NCI-H1105 (cell line): ENCODE measurements at places on chromosomes 3 and 15.

GRCh38 chr3:98587654-98588053 lies 5.8 kb downstream of the CPOX start:
- no peak for DNase-seq

DNA sequence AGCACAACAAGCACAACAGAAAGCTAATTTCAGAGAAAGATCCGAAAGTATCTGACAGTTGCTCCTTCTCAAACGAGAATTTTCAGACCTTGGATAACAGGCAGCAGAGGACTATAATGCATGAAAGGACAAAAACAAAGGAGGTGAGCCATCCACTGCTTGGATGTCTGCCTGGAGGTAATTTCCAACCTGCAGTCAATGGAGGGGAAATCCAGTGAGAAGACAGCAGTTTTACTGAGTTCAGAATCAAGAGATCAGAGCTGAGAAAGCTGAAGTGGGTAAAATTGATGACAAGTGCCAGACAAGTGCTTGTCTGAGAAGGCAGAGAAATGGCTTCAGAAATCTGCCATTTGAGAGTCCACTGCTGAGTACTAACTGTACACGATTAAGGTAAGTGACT lies 22.1 kb downstream of the UBE3A start:
- peak; percentile 26 for DNase-seq

DNA sequence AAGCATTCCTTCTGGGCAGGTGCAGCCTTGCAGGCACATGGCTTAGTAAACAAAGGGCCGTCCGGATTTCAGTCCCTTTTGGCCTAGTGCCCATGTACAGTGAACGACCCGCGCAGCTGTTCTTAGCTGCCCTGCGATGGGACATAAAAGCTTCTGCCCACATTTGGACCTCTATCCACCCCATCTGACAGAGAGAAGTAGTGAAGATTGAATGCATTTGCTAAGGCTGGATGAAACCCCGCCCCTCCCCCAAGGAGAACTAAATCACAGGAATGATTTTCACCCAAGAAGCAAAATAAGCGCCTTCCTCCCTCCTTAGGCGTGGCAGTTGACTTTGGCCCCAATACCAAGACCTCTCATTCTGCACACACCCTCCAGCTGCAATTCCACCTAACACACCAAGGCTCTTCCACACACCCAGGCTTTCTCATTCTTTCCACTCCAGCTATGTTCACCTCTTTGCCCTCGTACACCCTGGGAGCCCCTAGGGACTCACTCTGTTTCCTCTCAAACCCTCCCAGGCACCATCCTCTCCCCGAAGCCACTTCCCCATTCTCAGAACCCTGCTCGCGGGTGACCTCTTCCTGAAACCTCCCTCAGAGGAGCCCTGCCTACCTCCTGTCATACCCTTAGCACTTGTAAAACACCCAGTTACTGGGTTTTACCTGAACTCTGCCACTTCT lies 14.1 kb upstream of the HRH1 start:
- DNase-seq, result peak; percentile 56

DNA sequence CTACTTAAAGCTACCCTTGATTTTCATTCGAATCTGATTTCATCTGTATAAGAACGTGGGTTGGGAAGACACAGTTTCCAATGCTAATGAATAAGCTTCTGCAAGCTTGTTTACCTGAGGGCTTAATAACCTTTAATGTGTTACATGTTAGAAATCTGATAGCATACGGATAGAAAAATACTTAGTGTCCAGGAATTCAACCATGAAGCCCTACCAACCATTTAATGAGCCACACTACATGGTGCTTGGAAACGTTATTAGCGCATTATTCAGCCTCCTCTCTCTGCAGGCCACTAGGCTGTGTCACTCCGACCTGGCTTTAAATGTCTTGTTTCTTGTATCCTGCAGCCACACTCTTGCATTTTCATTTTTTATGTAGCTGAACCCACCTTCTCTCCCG lies 1.6 kb downstream of the FAM81A start:
- no peak for DNase-seq

- no peak for DNase-seq
Observed at GRCh38 chr15:72379856-72380430, 4.1 kb upstream of the HEXA start.

GRCh38 chr3:104768886-104769285 lies 597.8 kb upstream of the ALCAM start:
- no peak for DNase-seq

GRCh38 chr3:128489927-128490649 lies 2.9 kb downstream of the GATA2 start:
- DNase-seq, result peak; percentile 78

DNA sequence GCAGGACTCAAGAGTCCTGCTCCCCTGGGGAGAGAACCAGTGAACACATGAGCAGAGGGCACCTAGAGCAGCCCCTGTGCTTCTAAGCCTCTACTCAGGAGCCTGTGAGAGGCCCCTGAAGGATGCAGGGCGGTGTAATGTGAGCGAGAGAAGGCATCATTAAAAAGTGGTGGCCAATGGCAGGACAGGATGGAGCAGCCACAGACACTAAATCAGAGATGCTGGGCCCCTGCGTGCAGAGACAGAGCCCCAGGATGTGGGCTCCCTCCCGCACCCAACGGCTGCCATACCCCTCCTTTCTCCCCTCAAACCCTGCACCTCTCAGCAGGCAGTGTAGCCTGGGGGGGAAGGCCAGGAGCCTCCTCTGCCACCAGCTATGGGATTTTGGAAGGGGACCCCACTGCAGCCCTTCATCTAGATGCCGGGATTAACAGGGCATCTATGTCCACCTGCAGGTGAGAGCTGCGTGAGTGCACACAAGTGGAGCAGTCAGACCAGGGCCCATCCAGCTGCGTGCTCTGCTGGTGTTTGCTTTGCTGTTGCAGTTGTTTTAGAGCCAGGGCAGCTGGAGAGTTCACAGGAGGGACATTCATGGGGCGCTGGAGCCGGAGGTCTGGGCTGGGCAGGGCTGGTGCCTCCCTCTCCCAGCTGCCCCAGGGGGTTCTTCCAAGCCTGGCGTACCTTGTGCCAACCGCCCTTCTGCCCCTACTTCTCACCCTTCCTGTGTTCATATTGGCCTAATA lies 5.1 kb upstream of the IQSEC1 start:
- no peak for DNase-seq

GRCh38 chr3:38521391-38521987 lies 25.3 kb downstream of the EXOG start:
- DNase-seq, result peak; percentile 28

GRCh38 chr3:23669541-23670255 lies 136.1 kb upstream of the UBE2E1 start:
- DNase-seq, result no peak

GRCh38 chr3:137020315-137020714 lies 62.5 kb downstream of the IL20RB start:
- no peak for DNase-seq

- DNase-seq, result no peak
Observed at GRCh38 chr3:49666592-49666991, 7.6 kb upstream of the APEH start.

- no peak for DNase-seq
Observed at GRCh38 chr3:14467814-14468620, 65.6 kb downstream of the SLC6A6 start.

- no peak for DNase-seq
Observed at GRCh38 chr3:134336587-134336986, 37.7 kb downstream of the AMOTL2 start.

- peak; percentile 33 for DNase-seq
Observed at GRCh38 chr3:63228677-63229076, 49.4 kb upstream of the SYNPR start.

- DNase-seq, result no peak
Observed at GRCh38 chr15:75779504-75779903, 63.7 kb upstream of the UBE2Q2 start.

GRCh38 chr3:137081711-137082110 lies 123.9 kb downstream of the IL20RB start:
- DNase-seq, result no peak

DNA sequence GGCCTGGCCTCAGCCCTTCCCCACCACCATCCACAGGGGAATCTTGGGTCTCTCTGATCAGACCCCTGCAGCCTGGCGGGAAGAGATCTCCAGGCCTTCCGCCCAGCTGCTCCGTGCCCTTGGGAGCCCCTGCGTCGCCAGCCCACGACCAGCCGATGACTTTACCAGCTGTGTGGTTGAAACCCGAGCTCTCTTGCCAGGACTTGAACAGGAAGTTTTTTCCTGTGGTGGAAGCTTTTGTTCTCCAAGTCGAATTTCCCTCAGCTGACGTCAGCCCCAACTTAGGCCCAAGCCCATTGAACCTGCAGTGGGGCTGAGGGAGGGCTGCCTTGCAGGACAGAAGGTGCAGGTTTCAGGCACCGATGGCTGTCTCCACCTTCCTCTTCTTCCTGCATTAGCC lies 51.7 kb upstream of the SMAD3 start:
- DNase-seq, result no peak

GRCh38 chr15:40470423-40471104 lies at the start of gene CHST14:
TSS of gene CHST14 (plus strand) at chr15:40470984. CDS start at chr15:40471214, 230 bp downstream.
- DNase-seq, result peak; percentile 44

GRCh38 chr15:81394603-81395002 lies 20.6 kb upstream of the TMC3 start:
- no peak for DNase-seq

- DNase-seq, result no peak
Observed at GRCh38 chr3:162338514-162338913, 841.9 kb downstream of the OTOL1 start.

DNA sequence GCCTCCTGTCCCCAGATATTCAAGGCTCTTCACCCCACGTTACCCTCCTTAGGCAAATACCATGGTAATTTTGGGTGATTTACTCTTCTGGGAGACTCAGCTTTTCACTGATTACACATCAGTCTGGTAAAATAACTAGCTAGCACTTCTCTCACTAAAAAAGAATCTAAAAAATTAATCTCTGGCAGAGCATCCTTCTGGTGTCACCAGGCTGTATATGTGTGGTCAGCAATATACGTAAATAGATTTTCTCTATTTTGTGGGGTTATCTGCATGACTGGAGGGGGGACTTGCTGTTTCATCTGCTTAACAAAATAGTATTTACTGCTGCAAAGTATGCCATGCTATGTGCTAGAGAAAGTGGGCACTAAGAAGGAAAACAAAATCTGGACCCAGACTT lies 45.1 kb downstream of the LRRC28 start:
- no peak for DNase-seq

DNA sequence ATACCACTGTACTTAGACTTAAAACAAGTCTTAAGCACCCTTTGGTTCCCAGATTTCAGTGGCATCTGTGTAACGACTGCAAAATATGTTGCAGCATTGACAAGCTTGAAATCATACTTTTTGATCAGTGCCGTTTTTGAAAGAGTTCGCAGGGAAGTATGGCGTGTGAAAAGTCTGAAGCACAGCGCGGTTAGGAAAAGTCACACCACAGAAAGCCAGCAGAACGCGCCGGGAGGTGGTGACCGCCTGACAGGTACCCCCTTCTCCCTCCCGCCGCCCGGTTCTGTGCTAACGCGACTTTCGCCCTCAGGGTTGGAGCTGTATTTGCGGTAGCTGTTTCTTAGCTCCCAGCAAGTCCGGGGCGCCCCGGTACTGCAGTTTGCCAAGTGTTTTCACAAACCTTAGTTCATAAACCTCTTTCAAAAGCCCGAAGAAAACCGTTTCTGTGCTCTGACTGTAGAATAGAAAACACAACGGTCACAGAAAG lies 481 bp upstream of the CRYBG3 start:
- no peak for DNase-seq

DNA sequence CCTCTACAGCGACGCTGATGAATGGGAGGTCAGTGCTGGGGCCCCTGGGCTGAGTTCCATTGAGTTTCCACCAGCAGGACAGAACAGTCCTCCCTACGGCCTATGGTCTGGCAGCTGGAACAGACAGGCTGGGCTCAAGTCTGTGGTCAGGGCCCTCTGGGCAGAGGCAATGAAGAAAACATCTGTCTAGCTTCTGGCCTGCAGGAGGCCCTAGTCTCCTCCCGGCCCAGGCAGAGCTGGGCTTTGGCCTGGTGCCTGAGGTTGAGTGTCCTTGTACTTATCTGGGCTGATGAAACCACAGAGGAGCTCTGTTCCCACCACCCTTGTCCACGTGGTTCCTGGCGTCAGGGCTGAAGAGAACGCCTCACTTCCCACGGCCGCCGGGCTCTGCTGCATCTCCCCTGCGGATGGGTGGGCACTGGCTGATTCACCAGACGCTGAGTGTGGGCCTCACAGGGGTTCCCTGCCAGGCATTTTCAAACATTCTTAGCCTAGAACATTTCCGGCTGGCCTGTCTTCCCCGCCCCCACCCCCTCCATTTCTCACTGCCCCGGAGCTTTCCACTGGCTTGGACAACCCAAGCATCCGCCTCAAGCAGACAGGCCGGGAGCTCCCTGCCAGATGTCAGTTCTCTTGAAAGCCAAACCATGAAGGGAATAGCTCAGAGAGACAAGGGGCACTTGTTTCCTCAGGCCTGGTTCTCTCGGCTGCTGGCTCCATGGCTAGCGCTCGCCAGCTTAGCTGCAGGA lies 20.3 kb downstream of the PPCDC start:
- DNase-seq, result no peak

- DNase-seq, result no peak
Observed at GRCh38 chr3:142152384-142152783, 3.0 kb upstream of the TFDP2 start.

- DNase-seq, result no peak
Observed at GRCh38 chr3:49611719-49612118, 57.4 kb downstream of the BSN start.

DNA sequence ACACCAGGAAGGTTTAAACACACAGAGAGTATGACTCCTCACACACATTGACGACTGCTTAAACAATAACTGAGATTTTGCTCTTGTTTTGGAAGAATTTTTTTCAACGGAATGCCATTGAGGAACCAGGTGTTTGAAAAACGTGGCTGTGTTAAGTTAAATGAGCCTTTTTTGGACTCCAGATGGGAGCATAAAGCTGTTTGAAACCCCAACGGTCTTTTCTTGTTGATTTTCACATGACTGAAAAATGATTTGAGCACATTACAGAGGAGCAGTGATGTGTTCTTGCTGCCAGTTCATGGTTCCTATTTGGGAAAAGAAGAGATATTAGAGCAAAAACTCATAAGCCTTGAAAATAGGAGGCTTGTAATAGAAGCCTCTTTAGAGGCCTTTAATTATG lies 97.8 kb upstream of the SELENOK start:
- DNase-seq, result no peak

GRCh38 chr3:71260782-71261181 lies 322.7 kb downstream of the FOXP1 start:
- DNase-seq, result no peak

GRCh38 chr3:129038121-129038855 lies 22.3 kb upstream of the GP9 start:
- DNase-seq, result no peak

DNA sequence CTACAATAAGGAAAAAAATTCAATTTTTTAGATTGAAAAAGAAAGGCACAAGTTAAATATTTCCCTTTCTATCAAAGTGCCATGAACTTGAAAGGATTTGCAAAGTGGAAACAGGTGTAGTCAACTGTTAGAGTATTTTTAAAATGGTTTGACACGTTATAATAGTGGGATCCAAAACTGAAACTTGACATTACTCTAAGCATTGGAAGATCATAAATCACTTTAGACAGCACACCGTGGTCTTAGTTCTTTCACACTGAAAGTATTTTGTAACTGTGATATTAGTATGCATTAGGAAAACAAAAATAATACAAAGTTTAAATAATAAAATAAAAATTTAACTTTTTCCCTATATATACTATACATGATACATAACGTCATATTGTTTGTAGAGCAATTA lies 933.1 kb downstream of the EPHA3 start:
- DNase-seq, result no peak
